ENCODE measurements at places on chromosomes 11 and 22.

GRCh38 chr22:47607486-47607885 lies 845.0 kb downstream of the TBC1D22A start:
- no peak for DNase-seq

DNA sequence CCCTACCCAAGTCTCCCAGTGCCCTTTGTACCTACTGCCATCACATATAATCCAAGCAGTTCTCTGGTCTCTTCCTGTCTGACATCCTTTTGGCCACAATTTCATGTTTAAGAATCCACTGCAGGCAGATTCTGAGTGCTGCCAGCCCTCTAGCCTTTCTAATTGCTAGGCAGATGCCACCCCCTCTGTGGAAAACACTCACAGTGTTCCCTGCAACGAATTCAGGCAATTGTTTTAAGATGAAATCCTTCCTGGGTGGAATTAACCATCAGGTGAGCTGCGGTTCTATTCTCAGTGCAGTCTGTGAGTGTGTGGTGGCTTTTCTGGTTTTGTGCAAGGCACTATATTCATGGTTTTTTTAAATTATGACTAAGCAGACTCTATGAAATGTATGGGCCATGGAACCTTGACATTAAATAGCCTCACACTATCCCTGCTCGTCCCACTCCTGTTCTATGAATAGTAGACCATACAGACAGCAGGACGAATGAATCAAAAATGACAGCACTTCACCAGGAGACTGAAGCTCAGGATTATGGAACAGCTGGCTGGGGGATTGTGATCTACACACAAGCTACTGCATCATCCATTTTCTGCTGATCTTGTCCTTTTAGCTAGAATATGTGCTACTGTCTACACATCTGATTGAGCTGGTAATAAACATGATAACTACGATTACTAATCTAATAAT lies 29.8 kb upstream of the BMAL1 start:
- no peak for DNase-seq

GRCh38 chr22:32979606-32980005 lies 78.6 kb downstream of the SYN3 start:
- no peak for DNase-seq

DNA sequence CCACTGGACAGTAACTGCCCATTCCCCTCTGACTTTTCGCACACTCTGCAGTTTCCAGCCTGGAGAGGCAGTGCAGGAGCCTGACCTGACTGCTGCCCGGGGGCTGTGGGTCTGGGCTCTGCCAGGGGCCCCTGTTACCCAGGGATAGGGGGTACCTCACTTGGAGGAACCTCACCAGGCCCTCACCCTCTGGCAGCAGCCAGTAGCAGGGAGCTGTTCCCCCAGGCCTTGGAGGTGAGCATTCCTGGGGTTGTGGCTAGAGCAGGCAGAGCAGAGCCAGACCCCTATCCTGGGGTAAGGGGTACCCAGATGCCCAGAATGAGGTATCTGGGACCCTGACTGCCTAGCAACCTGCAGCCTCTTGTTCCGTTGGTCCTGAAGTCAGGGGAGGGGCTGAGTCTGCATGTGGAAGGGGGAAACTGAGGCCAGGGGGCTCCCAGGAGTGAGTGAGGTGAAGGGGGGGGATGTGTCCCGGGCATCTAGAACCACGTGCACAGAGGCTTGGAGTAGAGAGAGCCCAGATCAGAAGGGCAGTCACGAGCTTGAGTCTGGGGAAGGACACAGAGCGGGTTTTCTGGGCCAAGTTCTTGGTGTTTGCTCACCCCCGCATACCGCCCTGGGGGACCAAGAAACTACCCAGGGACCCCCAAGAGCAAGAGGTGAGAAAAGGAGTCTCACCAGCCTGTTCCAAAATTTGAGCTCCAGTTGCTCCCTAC lies 43.9 kb upstream of the ACCSL start:
- no peak for DNase-seq

DNA sequence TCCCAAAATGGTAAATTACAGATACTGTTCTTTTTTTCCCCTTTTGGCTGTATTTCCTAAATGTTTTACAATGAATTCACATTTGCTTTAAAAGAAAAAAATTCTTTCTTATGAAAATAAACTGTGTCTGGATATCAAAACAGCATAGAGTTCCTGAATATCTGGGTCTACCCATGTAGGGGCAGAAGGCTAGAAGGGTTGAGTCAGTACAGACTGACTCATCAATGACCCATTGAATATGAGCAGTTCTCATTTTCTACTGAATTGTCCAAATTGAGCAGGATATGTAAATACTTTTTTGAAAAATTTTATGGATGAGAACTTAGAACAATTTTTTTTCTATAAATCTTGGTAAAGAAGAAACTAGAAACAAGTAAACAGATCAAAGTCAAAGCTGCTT lies 16.3 kb upstream of the C11orf87 start:
- no peak for DNase-seq

GRCh38 chr11:116927163-116927974 lies 89.9 kb upstream of the APOA1 start:
- DNase-seq: peak; percentile 9

- peak; percentile 99 for DNase-seq
Observed at GRCh38 chr11:132072044-132072857, 701.8 kb downstream of the NTM start.

GRCh38 chr11:103844327-103845215 lies 191.9 kb upstream of the DDI1 start:
- DNase-seq: no peak

Measured in RPMI7951 (cell line).